ENCODE measurements at places on chromosomes 1 and 21.

GRCh38 chr1:64405833-64406232, 64.1 kb upstream of the CACHD1 start:
- no peak for DNase-seq

DNA sequence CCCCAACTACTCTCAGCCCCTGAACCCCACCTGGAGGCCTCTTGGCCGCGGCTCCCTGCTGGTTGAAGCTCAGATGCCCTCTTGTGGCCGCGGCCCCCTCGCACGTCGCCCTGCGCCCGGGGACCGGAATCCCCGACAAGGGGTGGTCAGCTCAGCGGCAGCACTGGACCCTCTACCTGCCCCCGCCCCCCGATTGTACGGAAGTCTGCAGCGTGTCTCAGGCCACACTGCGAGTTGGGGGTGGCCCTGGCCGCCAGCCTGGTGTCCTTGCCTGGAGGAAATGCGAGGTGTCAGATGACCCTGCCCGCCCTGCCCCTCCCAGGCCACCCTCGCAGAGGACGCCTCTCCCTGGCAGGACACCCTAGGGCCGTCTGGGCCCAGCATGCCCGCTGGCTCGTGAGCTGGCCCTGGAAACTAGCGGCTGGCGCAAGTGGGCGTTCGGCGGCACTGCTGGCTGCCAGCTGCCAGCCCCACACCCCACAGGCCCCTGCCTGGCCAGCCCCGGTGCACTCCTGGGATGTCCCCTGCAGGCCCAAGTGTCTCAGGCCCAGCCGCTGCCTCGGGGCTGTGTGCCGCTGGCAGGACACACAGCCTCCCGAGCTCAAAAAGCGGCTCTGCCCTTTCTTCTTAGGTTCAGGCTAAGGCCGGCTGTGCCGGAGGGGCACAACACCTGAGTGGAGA, 60.8 kb downstream of the EDN2 start:
- peak; percentile 9 for DNase-seq

DNA sequence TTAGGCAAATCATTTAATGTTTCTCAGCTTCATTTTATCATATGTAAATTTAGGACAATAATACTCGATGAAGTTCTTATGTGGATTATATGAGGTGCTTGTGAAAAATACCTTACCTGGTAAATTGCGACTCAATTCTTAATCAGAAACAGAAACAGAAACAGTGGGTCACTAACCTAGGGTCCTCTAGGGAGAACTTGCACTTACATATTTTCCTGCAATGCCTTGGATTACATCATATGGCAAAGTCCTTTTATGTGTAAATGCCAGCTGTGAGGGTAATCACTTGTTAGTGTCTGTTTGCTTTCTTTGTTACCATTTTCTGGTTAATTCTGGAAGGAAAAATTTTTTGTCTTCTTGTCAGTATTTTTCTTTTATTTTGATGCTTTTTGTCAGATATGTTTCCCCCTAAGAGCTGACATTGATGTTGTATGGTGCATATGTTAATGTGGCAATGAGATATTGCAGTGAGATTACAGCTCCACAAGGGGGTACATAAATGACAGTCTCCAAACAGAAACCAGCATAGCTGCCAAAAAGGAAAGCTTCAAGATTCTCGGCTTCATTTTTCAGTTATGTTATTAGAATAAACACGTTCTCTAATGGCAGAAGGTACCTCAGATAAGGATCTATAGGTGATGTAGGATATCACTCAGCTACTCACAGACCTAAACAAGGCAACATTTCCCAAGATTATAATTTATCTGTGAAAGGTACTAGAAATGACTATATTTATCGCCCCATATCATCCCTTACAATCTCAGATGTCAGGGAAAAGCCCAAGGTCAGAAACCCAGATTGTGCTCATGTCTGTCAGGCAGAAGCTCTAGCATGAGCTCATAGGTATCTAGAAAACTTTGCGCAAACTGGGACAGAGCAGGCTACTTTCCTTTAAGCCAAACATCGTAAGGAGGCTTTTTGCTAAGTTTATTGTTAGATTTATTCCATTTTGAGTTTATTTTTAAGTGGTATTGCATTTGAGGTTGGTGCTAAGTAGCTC, 119.9 kb downstream of the FASLG start:
- peak; percentile 42 for DNase-seq

- DNase-seq = no peak
These were observed 1122.5 kb downstream of the NCAM2 start for GRCh38 chr21:22120616-22121266.

DNA sequence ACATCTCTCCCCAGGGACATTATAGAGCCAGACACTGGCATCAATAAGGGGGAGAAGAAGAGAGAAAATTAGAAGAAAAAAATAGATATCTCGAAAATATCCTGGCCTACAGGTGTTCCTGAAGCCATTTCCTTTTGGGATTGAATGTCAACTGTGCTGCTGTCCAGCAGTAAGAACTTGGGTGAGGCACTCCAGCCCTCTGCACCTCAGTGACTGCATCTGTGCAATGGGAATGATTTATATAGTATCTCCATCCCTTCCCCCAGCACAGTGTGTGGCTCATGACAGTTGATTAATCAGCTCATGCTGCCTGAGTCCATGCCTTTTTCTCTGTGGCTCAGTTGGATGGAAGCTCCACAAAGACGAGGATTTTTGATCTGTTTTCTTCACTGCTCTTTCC, 74.1 kb upstream of the TINAGL1 start:
- no peak for DNase-seq

GRCh38 chr1:185795181-185795580, 61.0 kb downstream of the HMCN1 start:
- DNase-seq = no peak

GRCh38 chr1:147834181-147834580, 68.4 kb upstream of the GJA8 start:
- no peak for DNase-seq

GRCh38 chr1:57411262-57411661, 12.6 kb downstream of the DAB1 start:
- DNase-seq = no peak

DNA sequence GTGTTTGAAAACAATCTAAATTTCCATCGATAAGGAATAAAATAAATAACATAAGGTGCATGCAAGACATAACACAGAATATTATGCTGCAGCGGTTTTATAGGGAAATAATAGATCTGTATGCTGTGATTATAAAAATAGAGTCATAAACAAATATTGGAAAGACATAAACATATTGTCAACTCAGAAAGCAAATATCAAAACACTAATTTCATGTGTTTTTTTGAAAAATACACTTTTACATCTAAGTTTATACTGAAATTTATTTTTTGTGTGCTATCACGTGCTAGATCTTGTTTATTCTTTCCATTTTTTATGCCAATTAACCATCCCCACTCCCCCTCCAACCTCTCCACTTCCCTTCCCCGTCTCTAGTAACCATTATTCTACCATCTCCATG, 9.4 kb downstream of the OR6K3 start:
- no peak for DNase-seq

- no peak for DNase-seq
These were observed 110.5 kb upstream of the UBE2U start for GRCh38 chr1:64092851-64093371.

- no peak for DNase-seq
These were observed 86.9 kb downstream of the OLFML2B start for GRCh38 chr1:161936786-161937185.

DNA sequence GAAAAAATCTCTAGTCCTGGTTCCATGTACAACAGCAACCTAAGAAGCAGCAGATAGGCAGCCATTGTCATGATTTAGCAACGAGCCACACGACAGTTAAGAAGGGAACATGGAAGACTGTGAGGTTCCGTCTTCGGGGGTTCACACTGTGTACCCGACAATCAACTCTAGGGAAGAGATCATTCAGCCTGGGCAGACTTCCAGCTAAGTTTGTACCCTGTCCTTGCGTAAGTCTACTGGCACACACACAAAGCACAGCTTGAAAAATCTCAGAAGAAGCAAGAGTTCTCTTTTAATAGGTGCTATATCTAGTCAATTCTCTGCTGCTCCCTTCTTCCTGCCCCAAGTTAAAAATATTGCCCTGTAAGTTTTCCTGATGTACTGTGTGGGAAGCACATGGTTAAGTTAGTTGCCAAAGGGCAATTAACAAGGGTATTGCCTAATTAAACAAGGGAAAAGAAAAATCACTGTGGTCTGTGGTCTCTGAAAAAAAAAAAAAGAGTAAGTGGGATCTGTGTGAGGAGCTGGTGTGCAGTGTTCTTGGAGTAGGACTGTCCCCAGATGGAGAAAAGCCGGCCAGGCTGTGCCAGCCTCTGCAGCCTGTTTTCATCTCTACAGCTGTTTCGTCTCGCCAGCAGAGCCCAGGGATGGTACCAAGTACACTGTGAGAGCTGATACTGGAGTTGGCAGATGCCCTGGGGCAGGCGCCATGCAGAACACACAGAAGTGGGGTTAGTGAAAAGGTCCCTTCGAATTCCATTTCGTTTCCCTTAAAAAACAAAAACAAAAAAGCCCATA, 6.4 kb upstream of the MYBPHL start:
- DNase-seq = no peak

Data from erythroblast (primary cell).